ENCODE measurements at places on chromosomes 6 and 20.
A peak's percentile ranks its signal among the peaks of the same experiment; 100 is the strongest.

DNA sequence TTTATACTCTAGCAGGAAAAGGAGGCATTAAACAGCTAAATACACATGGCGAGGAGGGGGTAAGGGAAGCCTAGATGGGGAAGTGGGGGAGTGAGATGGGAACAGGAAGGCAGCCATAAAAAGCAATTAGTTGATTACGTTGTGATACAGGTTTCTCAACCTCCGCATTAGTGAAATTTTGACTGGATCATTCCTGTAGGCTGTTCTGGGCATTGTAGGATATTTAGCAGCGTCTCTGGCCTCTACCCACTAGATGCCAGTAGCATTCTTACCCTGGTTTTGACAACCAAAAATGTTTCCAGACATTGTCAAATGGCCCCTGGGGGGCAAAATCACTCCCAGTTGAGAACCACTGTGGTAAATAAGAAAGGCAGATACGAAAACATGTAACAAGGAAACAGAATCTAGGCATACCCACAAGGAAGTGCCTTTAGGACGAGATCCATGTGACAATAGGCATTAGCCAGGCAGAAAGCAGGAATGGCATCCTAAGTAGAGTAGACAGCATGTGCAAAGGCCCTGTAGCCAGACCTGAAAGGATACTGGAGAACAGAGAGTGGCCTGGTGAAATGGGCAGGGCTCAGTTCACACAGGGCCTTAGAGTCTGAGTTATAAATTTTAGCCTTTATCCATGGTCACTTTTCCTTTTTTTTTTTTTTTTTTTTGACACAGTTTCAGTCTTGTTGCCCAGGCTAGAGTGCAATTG lies 25.8 kb upstream of the PTPN1 start:
- no peak for DNase-seq

DNA sequence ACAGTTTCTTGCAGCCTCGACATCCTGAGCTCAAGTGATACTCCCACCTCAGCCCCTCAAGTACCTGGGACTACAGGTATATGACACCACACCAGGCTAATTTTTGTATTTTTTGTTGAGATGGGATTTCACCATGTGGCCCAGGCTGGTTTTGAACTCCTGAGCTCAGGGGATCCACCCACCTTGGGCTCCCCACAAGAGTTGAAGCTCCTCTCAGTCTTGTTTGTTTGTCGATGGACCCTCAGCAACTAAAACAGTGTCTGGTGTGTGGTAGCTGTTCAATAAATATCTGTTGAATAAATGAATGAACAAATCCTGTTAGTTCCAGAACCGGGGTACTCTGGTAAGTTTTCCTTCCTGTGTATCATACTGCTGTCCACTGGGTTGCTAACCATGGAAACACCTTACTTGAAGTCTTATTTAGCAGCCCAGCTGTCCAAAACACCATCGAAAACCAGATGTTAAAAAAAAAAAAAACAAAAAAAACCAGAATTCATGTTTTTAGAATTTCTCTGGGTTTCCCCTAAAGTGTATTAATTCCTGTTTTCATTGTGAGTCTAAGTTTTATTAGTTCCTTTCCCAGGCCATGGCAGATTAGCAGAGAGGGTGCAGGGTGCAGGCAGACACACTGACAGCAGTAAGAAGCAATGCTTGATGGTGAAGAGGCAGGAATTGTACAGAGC lies 7.8 kb upstream of the EZR start:
- DNase-seq = peak; percentile 52

GRCh38 chr6:38738261-38738660 lies 23.1 kb downstream of the DNAH8 start:
- DNase-seq = no peak

GRCh38 chr20:54105653-54106052 lies 35.3 kb upstream of the BCAS1 start:
- no peak for DNase-seq

DNA sequence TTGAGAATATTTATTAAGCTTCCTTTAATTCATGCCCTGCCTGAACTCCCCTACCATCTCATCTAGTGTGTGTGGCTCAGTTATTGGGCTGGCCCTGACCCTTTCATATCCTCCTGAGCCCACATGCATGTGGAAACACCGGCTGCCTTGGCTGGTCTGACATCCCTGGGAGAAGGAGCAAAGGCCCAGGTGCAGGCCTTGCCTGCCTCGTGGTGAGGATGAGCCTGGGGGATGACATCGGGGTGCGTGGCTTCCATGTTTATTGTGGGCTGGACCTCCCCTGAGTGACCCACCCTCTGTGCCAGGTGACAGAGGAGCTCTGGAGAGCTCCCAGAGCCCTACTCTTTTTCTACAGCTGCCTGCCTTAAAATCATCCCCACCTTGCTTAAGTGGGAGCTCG lies 69.1 kb downstream of the FOXA2 start:
- DNase-seq = no peak

GRCh38 chr20:13455713-13456112 lies 183.0 kb downstream of the TASP1 start:
- DNase-seq = no peak

DNA sequence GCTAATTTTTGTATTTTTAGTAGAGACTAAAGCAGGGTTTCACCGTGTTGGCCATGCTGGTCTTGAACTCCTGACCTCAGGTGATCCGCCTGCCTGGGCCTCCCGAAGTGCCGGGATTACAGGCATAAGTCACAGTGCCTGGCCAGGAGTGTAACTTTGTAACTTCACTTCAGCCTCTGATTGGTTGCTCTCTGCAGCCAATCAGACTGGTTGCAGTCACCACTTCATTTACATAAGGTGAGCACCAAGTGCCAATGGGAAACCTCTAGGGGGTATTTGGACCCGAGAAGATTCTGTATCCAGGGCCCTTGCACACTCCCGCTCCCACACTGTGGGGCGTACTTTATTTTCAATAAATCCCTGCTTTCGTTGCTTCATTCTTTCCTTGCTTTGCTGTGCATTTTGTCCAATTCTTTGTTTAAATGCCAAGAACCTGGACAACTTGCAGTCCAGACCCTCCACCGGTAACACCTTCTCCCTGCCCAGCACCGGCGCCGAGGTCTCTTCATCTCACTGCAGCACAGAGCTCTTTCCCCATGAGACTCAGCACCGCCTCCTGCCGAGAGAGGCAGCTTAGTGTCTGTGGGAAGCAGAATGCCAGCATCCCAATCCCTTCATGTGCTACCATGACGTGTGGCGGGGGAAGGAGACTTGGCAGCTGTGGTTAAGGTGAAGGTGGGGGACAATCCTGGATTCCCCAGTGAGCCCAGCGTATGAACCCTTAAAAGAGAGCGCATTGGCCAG lies 14.0 kb upstream of the MRGBP start:
- DNase-seq = no peak

- no peak for DNase-seq
Measured at GRCh38 chr20:47876311-47877088, 91.2 kb upstream of the SULF2 start.

DNA sequence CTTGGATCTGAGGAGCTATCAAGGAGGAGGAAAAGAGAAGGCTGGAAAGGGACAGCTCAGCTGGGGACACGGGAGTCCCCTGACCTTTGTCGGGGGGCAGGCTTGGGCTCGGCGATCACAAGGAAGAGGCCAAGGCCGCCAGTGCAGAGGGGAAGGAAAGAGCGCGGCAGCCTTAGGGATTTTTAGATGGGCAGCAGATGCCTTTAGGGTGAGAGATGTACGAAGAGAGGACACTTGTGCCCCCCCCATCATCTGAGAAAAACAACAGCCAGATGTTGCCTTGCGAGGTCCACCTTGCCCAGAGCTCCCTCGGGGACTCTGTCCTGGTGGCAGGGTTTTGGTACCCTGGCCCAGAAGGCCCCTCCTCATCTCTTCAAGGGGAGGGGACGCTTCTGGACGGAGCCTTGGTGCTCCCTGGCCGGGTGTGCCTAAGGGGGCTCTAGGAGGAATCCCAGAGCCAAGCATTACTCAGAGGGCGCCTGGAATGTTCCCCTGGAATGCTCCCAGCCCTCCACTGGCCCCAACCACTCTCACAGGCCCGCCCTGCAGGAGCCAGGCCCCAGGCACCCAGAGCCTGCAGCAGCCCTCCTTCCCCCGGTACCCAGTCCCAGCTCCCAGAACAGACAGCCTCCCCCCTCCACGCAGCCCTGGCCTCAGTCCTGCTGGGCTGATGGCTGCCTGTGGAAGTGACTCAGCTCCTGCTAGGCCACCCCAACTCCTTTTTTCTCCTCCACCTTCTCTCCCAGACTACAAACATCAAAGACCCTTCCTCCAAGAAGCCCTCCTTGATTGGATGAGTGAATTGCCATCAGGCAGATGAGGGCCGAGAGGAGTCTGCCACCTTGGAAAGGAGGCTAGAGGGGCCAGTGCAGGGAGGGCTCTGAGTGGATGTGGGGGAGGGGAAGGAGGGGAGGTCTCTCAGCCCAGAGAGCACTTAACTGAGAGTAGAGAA lies 1.8 kb downstream of the ADAM33 start:
- DNase-seq = no peak

GRCh38 chr20:1370548-1371110 lies 22.2 kb downstream of the FKBP1A start:
- DNase-seq = no peak

DNA sequence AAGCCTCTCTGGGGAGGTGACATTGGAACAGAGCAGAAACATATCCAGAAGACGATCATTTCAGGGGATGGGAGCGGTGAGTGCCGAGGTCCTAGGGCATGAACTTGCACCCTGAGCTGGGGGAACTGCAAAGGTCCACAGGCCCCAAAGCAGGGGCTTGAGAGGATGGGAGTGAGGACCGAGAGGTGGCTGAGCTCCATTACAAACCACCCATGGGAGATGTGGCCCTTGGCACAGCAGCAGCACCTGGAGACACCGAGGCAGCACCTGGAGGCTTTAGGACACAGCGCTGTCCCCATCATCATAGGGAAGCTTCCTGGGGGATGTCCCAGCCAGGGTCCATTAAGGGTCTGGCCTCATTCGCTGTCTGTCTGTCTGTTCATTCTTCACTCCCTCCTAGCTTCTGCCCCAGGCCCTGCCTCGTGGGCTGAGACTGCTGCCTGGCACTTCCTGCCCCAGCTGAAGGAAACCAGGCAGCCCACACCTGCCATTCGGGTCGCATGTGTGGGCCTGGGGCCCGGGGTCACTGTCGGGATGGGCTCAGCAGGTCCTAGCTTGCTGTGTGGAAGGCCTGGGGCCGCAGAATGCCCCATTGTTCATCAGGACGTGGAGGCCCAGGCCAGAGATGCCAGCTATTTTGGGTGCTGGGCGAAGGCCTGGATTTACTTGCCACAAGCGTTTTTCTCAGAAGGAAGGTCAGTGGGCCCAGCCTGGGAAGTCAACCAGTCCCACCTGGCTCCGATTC lies 42.8 kb upstream of the STX16 start:
- DNase-seq = no peak

DNA sequence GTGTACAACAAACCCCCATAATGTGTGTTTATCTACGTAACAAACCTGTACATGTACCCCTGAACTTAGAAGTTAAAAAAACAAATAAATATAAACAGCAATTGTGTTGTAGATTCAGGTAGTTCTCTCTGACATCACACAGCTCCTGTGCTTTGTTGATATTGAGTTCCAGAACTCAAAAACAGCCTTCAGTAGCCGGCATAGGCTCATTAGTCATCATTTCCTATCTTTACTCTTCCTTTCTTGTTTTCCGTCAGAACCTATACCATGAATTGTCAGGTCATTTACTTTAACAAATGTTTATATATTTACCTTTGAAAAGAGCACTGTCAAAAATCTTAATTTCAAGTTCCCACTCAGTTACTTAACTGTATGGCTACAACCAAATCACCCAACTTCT lies 88.8 kb downstream of the ADTRP start:
- no peak for DNase-seq

GRCh38 chr20:23528867-23529431 lies 38.0 kb downstream of the CST8 start:
- DNase-seq = no peak
